Right atrium auricular region (tissue), 2 donors: ENCODE measurements at places on chromosomes 11 and 22. TPM values are rescaled to one million over a fixed set of nuclear protein-coding genes. Genes with fewer than 3 reads are reported as not detected.

- H3K4me1 ChIP-seq = peaks cover 32% of the 10 kb centered on the region
- H3K27me3 ChIP-seq = no peaks in the 10 kb centered on the region
- no peak overlapping the region for H3K4me3 ChIP-seq
- no peaks in the 10 kb centered on the region for H3K36me3 ChIP-seq
- no peak for DNase-seq
Measured at GRCh38 chr11:125338886-125339811, 156.9 kb downstream of the FEZ1 start.

DNA sequence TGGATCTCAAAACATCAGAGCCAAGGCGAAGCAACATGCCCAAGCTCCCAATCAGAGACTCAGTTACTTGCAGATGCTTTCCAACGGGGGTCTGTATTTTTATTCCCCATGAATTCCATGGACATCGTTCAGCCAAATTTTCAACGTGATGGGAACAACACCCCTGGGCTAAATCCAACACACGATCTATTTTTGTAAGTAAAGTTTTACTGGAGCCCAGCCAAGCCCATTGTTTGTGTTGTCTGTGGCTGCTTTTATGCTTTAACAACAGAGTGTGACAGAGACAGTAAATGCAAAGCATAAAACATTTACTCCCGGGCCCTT lies 33.7 kb downstream of the SLC5A1 start:
- no peak overlapping the region for H3K27ac ChIP-seq
- no peak for DNase-seq
- no peaks in the 10 kb centered on the region for H3K27me3 ChIP-seq
- H3K36me3 ChIP-seq = peaks cover 5% of the 10 kb centered on the region

DNA sequence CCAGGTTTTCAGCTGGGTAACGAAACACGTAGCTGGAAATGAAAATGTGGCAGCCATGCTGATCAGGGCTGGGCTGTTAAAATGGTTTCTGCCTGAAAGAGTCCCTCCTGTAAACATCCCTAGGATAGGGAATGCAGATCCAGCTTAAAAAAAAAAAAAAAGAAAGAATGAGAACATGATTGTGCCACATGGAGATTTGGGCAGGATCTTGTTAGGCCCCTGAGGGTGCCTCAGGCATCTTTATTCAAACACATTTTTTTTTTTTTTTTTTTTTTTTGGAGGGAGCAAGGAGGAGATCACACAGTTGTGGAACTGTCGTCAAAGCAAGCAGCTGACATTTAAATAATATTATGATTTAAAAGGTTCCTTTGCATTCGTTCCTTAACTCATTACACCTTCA lies 900.3 kb downstream of the OPCML start:
- no peaks in the 10 kb centered on the region for H3K27me3 ChIP-seq
- H3K27ac ChIP-seq = no peak overlapping the region
- H3K4me1 ChIP-seq = no peaks in the 10 kb centered on the region
- no peaks in the 10 kb centered on the region for H3K36me3 ChIP-seq
- no peak for DNase-seq
- no peak overlapping the region for H3K4me3 ChIP-seq

GRCh38 chr11:117673602-117674001 lies 123.4 kb downstream of the DSCAML1 start:
- H3K4me3 ChIP-seq = no peak overlapping the region
- no peak for DNase-seq
- no peaks in the 10 kb centered on the region for H3K4me1 ChIP-seq
- H3K36me3 ChIP-seq = no peaks in the 10 kb centered on the region
- no peak overlapping the region for H3K27ac ChIP-seq

DNA sequence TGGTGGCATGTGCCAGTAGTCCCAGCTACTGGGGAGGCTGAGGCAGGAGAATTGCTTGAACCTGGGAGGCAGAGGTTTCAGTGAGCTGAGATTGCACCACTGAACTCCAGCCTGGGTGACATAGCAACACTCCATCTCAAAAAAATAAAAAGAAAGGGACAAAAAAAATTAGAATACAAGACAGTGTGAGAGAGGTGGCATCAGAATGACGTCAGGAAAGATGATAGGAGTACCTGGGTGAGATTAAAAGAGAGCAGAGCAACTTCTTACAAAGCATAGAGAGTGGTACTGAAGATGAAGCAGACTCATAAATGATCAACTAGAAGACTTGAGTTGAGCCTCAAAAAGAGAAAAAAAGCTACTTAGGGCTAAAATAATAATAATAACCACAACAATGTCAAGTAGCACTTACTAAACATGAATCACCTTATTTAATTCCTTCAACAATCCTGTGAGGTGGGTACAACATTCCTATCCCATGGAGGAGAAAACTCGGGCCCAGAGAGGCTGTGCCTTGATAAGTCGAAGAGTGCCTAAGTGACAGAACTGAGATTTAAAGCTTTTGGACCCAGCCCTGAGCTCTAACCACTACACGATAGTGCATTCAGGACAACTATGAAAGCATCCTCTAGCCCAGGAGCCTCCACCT lies 5.2 kb upstream of the SLN start:
- no peak overlapping the region for H3K27ac ChIP-seq
- no peaks in the 10 kb centered on the region for H3K36me3 ChIP-seq
- no peaks in the 10 kb centered on the region for H3K27me3 ChIP-seq
- DNase-seq = no peak
- H3K4me1 ChIP-seq = no peaks in the 10 kb centered on the region
- H3K4me3 ChIP-seq = no peak overlapping the region

DNA sequence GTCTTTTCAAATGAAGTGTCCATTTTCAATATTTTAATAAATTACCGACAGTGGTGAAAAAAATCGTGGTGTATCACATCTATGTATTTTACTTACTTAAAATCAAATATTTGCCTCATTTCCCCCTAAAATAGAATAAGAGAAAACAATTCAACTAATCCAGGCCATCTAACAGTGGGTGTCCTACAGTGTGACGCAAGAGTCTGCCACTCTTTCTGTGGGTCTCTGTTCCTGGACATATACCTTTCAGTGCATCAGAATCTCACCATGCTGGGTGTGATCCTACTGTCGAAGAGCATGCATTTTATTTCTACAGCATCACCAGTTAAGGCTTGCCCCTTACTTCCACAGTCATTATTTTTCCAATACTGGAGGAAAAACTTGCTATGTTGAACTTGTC lies 111.2 kb downstream of the CD44 start:
- no peak overlapping the region for H3K4me3 ChIP-seq
- peaks cover 7% of the 10 kb centered on the region for H3K4me1 ChIP-seq
- H3K36me3 ChIP-seq = no peaks in the 10 kb centered on the region

DNA sequence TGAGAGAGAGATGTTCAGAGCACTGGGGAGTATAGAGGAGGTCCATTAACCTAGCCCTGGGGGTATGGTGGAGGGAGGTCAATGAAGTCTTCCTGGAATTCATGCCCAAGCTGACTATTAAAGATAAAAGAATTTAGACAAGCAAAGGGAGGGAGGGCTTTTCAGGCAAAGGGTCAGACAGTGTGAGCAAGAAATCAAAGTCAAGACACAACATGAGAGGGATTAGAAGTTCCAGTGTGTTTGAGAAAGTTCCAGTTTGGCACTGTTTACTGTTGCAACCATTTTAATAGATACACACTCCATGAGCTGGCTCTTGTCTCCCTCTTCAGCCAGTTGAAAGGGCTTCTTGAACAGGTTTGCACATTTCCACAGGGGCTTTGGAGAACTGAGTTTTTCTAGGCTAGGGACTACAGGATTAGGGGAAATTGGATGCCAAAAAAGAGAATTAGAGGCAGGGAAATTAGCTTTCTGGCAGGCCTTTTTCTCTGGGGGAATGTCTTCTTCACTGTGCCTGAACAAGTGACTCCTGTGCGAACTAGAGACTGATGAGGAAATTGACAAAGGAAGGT lies 14.7 kb upstream of the NNMT start:
- H3K27me3 ChIP-seq = no peaks in the 10 kb centered on the region
- H3K4me3 ChIP-seq = no peak overlapping the region
- no peaks in the 10 kb centered on the region for H3K36me3 ChIP-seq
- peak overlapping the region; percentile 74 for H3K27ac ChIP-seq
- no peak for DNase-seq

DNA sequence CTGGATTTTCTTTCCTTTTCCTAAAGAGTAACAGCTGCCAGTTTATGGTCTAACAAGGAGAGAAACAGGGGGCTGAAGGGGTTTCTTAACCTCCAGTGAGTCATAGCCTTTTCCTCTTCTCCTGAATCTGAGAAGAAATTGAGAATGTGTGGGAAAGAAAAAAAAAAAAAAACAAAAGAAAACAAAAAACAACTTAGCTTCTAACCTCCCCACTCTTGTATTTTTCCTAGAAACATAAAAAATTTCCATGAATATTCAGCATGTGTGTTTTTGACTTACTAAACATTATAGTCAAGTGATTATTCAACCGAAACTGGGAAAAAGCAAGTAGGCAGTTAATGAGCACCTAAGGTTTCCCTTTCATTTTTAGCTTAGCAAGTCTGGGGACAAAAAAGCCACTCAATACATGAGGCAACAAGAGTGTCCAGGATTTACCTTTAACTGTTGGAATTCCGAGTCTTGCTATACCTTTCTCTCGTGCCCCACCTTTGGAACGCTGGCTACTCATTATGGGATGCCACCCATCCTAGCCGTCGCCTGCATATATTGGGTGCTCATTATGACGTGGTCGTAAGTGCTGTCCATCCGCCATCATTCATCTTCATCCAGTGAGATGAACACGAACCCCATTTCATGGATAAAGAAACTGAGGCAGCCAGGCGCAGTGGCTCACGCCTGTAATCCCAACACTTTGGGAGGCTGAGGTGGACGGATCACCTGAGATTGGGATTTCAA lies 2.4 kb downstream of the ASPHD2 start:
- no peaks in the 10 kb centered on the region for H3K36me3 ChIP-seq
- no peak overlapping the region for H3K27ac ChIP-seq
- DNase-seq = no peak

- H3K4me1 ChIP-seq = no peaks in the 10 kb centered on the region
- no peak for DNase-seq
- H3K27ac ChIP-seq = no peak overlapping the region
- no peaks in the 10 kb centered on the region for H3K27me3 ChIP-seq
Measured at GRCh38 chr11:128398517-128399250, 188.7 kb downstream of the ETS1 start.

GRCh38 chr11:110092515-110093406 lies at the start of gene ZC3H12C:
Gene ZC3H12C (plus strand): TSS chr11:110093392. CDS start chr11:110093412, 20 bp downstream.
- no peaks in the 10 kb centered on the region for H3K36me3 ChIP-seq
- peaks cover 24% of the 10 kb centered on the region for H3K4me1 ChIP-seq
- peak; percentile 90 for DNase-seq
- peak within 1 kb of the TSS; percentile 73 for H3K4me3 ChIP-seq
- H3K27me3 ChIP-seq = no peaks in the 10 kb centered on the region

GRCh38 chr11:115550291-115551059 lies 46.3 kb upstream of the CADM1 start:
- no peak overlapping the region for H3K27ac ChIP-seq
- no peak overlapping the region for H3K4me3 ChIP-seq
- no peaks in the 10 kb centered on the region for H3K4me1 ChIP-seq

- no peaks in the 10 kb centered on the region for H3K4me1 ChIP-seq
- no peak for DNase-seq
- peak overlapping the region; percentile 18 for H3K27ac ChIP-seq
- peaks cover 34% of the 10 kb centered on the region for H3K36me3 ChIP-seq
- no peak overlapping the region for H3K4me3 ChIP-seq
- no peaks in the 10 kb centered on the region for H3K27me3 ChIP-seq
Measured at GRCh38 chr11:114236829-114237228, 59.4 kb upstream of the NNMT start.

DNA sequence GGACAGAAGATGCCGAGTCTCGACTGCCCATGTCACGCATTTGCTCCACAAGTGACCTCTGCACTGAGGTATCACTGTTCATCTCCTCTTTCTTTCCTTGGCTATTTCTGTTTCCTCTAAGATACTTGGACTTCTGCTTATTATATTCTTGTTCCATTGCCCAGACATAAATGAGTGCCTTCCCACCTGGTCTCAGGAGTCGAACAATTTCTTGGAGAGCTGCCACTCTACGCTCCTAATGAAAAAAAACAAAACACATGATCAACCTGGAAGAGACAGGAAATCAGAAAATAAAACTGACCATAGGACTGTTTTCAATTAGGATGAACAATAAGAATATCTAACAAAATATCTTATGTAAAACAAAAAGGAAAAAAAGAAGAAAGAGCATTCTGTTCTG lies 47.4 kb upstream of the CWF19L2 start:
- no peaks in the 10 kb centered on the region for H3K4me1 ChIP-seq
- no peak overlapping the region for H3K4me3 ChIP-seq
- no peak for DNase-seq
- no peak overlapping the region for H3K27ac ChIP-seq
- peaks cover 32% of the 10 kb centered on the region for H3K36me3 ChIP-seq
- H3K27me3 ChIP-seq = no peaks in the 10 kb centered on the region

- no peaks in the 10 kb centered on the region for H3K27me3 ChIP-seq
- H3K4me3 ChIP-seq = no peak overlapping the region
- H3K27ac ChIP-seq = no peak overlapping the region
- no peaks in the 10 kb centered on the region for H3K36me3 ChIP-seq
- no peak for DNase-seq
Measured at GRCh38 chr11:126755526-126755925, 245.0 kb downstream of the KIRREL3 start.

- no peaks in the 10 kb centered on the region for H3K27me3 ChIP-seq
- H3K4me1 ChIP-seq = peaks cover 7% of the 10 kb centered on the region
- peak; percentile 64 for DNase-seq
- no peak overlapping the region for H3K27ac ChIP-seq
Measured at GRCh38 chr22:29503811-29504372, 23.9 kb downstream of the NEFH start.

DNA sequence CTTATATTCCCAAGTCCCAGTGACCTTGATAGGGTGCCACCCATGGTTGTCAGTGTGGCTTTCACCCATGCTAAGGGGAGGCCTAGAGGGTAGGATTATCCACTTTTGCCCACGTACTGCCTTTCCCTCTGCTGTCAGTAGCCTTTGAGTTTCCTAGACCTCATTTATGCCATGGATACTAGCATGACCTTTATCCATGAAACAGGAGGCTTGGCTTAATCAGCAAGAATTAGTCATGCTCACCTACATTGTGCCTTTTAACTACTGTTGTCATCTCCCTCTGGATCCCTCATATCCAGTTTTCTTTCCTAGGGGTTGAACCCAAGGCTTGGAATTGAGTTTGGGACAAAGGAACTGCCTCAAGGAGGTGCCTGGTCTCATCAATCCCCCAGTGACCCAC lies 716.7 kb downstream of the NTM start:
- H3K4me3 ChIP-seq = no peak overlapping the region
- H3K27ac ChIP-seq = no peak overlapping the region
- no peaks in the 10 kb centered on the region for H3K36me3 ChIP-seq
- H3K4me1 ChIP-seq = no peaks in the 10 kb centered on the region

DNA sequence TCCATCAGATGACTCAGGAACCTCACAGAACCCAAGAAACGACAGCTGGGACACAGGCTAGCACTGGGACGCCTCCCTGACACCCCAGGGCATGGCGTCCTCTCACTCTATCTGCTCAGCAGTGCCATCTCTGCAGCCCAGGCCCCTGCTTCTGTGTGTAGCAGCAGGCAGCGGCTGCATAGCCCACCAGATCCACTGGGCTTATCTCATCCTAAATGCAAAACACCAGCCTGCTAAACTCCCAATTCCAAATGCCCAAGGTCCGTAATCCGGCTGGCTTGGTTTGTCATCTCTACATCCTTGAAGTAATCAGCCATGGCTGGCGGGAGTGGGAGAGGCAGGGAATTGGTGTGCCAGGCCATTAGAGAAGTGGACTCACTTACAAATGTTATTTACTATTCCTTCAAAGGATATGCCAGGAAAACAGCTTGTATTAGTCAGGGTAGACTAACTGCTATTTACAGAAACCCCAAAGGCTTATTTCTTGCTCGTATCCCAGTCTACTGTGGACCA lies 30.7 kb downstream of the SPATA19 start:
- no peaks in the 10 kb centered on the region for H3K36me3 ChIP-seq
- no peak overlapping the region for H3K4me3 ChIP-seq
- no peak overlapping the region for H3K27ac ChIP-seq
- DNase-seq = no peak

GRCh38 chr11:126186025-126186698 lies 25.3 kb downstream of the RPUSD4 start:
- no peaks in the 10 kb centered on the region for H3K36me3 ChIP-seq
- no peaks in the 10 kb centered on the region for H3K4me1 ChIP-seq

The DBX1 gene
- total RNA-seq = not detected

The CYTH4 gene
- total RNA-seq = 5.9 TPM

The SLC6A5 gene
- 0.11 TPM for total RNA-seq

The LRRC4C gene
- 2.8 TPM for total RNA-seq
